Effector memory CD8-positive, alpha-beta T cell (primary cell): ENCODE measurements at places on chromosomes 3 and 15.

DNA sequence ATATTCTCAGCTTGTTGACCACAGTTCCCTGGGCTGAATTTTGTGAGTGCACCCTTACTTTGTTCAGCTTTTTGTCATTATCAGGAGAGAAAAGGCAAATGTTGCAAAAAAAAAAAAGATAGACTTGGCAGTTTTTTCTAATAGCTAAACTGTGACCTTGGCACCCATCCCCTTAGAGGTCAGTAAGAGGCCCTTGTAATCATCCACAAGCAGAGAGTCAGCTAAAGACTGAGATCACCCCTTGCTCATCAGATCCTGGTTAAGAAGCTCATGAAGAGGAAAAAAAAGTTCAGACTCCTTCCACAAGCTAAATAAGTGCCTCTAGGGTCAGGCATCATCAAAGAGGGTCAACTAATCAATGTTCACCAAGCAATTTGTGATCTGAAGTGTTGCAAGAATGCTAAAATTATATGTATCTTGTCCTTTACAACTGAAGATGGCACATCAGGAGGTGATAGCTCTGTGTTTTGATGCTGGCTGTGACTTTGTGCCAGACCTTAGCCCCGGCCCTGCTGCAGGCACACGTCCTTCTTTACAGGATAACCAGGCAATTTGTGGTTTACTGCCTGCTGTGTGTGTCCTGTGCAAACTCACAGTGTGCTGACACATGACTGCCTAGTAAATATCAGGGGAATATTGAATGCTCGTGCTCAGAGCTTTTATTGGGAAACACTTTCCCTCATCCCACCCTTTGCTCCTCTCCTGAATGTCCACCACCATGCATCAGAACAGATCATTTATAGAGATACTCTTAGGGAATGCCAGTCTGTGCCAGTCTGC, 262.9 kb downstream of the IL5RA start:
- DNase-seq: no peak

DNA sequence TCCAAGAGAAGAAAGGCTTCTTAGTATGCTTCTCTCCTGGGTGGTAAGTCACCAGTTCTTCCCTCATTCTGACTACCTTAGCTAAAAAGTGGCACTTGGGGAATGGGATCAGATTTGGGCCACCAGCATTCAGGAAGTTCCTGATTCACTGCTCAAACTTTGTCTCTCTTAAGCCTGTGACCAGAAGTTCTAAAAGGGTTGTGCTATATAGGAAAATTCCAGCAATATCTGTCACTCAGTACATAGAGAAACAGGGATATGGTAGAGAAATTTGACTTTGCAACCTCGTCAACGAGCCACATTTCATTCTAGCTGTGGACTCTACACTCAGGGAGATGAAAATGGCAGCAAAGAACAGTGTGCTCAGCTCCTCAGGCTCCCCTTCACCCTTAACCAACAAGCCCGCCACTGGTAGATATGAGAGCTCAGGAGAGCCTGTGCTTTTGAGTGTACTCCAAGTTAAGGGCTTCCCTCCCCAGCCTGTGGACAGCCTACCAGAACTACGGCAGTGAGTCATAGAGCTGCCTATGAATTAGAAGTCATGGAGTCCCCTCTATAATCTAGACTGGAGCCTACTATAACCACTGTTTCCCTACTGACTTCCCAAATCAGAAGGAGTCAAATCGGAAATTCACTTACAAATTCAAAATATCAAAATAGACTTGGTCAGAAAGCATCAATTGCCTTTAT, 52.6 kb upstream of the MYO5C start:
- no peak for DNase-seq

GRCh38 chr3:193942516-193943055, 193.4 kb upstream of the HES1 start:
- no peak for DNase-seq

DNA sequence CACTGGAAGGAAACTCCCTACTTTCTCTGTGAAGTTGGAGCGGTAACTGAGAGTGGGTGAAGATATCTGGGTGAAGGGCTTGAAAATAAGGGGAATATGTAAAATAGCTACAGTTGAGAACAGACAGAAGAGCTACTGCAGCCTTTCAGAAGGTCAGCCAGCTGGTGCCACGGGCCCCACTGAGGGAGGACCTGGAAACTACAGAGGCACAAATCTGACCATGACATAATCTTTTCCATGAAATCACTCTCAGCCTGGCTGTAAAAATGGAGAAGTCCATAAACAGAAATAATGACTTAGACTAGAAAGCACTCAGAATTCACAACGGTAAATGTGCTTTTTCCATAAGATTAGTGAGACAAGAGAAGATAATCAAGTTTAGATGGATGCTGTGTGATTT, 46.4 kb downstream of the ST3GAL6 start:
- no peak for DNase-seq

DNA sequence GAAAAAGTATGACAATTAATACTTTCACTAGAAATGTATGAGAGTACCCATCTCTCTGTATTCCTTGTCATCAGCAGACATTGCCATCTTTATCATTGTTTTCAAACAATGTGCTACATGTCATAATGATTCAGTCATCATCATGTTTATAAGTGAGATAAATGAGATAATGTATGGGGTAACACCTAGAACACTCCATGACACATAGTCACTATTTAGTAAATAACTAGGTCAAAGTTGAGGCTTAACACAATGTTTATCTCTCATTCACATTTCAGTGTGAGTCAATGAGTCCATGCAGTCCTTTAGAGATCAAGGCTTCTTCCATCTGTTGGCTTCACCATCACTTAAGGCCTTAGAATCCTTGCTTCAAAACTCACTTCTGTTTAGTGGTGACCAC, 70.0 kb downstream of the NLGN1 start:
- DNase-seq: no peak

DNA sequence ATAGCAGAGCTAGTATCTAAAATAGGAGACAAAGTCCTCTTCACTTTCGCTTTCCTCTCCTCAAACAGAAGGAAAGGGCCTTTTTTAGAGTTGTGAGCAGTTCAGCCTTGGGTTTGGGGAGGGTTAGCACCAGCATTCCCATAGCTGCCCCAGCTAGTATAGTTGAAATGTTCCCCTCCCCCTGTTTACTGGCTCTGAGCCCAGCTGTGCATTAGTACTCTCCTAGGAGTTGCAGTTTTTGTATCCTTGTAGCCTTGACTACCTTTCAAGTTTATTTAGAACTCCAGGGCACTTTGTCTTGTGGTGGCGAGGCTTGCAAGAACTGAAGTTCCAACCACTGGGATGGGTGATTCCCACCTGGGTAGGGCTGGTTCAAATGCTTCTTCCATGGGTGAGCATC, 245.1 kb upstream of the NAALADL2 start:
- DNase-seq: no peak

DNA sequence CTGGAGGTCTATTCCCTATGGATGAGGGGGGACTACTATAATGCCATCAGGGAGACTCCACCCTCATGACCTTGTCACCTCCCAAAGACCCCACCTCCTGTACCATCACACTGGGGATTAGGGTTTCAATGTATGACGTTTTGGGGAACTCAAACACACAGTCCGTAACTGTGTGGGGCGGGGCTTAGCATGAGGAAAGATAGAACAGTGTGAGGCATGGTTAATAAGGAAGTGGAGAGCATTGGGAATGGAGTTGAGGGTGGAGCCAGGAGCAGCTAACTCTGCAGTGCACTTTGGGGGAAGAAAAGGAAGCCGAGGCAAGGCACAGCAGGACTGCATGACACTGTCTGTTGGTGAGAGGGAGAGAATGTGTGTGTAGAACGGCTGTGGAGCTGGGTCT, 90.9 kb upstream of the AGBL1 start:
- DNase-seq: no peak

DNA sequence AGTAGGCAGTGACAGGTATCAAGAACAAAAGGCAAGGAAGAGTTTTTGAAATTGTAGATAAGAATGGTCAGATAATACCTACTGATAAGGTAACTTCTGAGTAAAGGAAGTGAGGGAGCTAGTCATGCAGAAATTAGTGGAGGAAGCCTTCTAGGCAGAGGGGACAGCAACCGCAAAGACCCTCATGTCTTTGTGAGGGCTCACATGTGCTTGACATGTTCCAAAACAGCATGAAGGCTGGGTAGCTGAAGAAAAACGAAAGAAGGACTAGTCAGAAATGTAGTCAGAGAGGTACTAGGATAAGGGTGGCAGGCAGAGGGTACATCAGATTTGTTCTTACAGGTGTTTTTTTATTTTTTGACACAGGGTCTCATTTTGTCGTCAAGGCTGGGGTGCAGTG, 5.3 kb downstream of the SIN3A start:
- DNase-seq: no peak

DNA sequence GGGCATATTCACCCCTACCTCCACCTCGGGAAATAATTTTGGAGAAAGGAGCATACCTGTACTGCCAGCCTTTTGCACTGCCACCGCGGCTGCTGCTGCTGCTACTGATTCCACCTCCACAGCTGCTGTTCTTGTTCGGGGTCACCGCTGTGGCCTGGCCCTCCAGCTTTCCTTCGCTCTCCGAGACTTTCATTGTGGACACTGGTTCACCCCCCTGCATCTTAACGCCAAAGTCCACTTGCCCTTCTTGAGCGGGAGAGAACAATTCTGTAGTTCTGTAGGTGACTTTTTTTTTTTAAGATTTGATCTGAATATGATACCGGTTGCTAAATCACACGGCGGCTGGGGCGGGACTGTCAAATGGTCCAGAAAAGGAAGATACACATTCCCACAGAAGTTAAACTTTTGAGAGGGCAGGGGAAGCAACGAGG, 701 bp downstream of the OSBPL11 start:
- DNase-seq: no peak

DNA sequence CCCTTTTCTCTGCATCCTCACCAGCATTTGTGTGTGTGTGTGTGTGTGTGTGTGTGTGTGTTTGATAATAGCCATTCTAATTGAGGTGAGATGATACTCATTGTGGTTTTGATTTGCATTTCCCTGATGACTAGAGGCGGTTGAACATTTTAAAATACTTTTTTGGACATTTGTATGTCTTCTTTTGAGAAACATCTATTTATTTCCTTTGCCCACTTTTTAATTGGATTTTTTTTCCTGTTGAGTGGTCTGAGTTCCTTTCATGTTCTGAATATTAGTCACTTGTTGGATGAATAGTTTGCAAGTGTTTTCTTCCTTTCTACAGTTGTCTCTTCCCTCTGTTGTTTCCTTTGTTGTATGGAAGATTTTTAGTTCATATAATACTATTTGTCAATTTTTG, 54.3 kb upstream of the THSD4 start:
- DNase-seq: no peak

- DNase-seq: no peak
Observed at GRCh38 chr3:172607305-172608121, 84.3 kb upstream of the TNFSF10 start.

DNA sequence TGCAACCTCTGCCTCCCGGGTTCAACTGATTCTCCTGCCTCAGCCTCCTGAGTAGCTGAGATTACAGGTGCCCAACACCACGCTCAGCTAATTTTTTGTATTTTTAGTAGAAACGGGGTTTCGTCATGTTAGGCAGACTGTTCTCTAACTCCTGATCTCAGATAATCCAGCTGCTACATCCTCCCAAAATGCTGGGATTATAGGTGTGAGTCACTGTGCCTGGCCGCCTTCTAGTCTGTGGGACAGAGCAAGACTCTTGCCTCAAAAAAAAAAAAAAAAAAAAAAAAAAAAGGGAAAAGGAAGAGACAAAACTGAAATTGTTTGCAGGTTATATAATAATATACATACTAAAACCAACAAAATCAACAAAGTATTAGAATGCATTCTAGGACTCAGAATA, 215.2 kb downstream of the PCCB start:
- no peak for DNase-seq

DNA sequence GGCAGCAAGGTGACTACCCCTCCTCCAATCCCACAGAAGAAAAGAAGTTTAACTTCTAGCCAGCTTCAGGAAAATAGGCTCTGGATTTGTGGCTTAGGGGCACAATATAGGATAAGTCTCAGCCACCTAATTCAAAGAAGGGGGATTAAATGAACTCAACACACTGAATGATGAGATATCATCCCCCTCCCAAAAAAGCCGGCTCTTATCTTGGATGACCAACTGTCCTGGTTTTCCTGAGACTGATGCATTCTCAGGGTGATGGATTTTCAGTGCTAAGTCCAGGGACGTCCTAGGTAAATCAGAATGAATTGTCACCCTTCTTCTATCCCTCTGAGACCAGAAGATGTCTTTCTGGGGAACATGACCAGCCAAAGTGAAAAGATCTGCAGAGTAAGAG, 487.0 kb upstream of the PROK2 start:
- no peak for DNase-seq

DNA sequence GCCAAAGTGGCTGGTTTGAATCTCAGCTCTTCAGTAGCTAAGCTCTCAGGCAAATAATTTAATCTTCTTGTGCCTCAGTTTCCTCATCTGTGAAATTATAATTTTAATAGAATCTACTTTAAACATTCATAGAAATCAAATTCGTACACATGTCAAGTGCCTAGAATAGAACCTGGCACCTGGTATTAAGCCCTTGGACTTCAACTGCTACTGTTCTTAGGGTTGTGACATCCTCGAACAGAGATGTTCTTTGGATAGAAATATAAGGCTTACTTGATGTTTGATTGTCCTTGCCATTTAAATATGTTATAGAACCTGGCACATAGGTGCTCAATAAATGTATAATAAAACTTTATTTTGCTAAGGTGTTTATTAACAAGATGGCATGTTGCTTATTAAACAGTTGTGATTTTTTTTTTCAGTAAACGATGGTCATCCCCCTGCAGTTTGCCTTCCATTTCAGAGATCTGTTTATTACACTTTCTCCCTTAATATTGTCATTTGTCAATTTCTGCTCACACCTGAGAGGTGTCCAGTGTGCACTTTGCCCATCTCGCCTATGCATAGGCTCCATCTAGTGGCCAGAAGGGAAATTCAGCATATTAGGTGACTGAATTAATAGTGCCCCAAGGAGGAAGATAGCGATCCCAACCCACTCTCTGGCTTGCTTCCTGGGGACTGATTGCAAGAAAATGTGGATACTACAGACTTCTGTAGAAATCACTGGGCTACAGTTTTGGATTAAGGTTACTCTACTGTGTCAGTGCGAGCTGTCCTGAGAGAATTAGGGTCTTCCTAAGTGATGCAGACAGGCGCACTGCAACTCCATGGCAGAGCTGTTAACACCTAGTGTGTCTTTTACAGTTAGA, 10.7 kb downstream of the IGF1R start:
- peak; percentile 32 for DNase-seq

- no peak for DNase-seq
Observed at GRCh38 chr15:39594446-39595337, 13.8 kb downstream of the THBS1 start.

DNA sequence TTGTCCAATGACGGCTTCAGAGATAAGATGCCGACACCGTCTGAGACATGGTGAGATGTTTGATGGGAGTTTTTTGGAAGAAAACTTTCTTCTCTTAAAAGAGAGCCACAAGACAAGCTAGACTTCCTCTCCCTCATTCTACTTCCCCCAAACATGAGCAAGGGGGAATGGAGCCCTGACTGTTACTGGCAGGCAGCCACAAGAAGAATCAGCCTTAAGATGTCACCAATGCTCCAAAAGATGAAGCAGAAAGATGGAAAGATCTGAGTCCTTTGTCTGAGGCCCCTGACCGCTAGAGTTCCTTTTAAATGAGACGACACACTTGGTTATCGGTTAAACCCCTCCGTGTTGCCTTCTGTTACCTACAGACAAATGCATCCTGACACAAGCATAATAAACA, 108.7 kb downstream of the ST8SIA2 start:
- DNase-seq: no peak
